D721Med (cell line): ENCODE measurements at places on chromosomes 2 and 18.

DNA sequence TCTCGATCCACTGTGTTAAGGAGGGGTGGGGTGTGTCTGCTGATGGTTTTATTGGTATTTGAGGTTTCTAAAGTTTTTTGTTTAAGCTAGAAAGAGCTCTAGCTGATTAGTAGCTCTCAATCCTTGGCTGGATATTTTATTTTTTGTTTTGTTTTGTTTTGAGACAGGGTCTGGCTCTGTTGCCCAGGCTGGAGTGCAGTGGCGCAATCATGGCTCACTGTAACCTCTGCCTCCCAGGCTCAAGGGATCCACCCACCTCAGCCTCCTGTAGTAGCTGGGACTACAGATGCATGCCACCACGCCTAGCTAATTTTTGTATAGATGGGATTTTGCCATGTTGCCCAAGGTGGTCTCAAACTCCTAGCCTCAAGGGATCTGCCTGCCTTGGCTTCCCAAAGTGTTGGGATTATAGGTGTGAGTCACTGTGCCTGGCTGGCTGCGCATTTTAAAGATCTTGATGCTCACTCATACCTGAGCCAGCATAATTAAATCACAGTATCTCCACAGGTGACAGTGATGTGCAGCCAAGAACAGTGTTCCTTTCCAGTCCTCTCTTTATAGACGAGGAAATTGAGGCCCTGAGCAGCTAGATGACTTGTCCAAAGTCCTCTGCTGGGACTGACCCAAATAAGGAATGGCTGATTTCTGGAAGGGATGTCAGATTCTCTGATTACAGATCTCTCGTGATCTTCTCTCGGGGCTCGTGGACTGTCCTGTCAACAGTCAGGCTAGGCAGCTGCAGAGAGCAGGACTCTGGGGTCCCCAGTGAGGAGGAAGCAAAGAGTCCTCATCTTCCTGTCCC is 44.5 kb downstream of the SPTBN1 start:
- no peak for DNase-seq

DNA sequence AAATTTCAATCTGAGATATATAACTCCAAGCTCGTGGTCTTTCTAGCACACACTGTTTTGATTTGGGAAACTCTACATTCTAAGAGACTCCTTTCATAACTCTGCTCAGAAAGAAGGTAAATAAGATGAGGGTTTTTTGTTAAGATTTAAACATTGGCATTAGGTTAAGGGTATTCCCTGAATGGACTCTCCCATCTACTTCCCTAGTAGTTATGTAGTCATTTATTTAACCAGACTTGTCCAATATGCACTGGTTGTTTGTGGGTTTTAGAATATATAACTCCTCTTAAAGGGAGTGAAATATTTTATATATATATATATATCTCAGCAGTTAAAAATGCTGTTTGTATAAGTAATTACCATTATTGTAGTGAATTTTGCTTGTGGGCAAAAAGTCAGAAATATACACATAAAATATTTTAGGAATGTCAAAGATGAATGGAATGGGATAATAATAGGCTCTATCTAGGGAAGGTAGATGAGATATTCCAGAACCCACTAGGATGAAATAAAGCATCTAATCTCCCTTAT is 61.5 kb upstream of the WDR75 start:
- no peak for DNase-seq

GRCh38 chr18:63553081-63553480 is 10.9 kb downstream of the SERPINB12 start:
- no peak for DNase-seq

DNA sequence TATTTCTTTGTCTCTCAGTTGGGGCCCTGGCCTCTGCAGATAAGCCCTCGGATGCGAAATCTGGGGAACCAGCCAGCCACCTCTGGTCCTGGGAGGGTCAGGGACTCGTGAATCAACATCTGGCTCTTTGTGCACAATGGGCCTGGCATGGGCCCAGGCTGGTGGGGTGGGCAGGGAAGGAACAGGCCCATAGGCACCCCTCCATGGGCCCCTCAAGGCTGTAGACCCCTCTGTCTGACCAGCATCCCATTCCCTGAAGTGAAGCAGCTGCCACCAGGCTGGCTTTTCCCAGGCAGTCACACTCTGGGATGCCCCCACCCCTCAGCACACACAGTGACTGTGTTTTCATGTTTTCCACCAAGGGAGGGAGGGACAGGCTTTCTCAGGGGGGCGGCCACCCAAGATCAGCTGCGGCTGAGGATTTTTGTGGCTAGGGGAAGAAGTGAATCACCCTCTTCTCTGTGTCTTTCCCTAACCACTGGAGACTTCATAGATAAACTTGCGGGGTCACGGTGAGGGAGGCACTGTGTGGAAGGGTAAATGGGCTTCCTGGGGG is 166.0 kb downstream of the AGAP1 start:
- DNase-seq, result no peak

DNA sequence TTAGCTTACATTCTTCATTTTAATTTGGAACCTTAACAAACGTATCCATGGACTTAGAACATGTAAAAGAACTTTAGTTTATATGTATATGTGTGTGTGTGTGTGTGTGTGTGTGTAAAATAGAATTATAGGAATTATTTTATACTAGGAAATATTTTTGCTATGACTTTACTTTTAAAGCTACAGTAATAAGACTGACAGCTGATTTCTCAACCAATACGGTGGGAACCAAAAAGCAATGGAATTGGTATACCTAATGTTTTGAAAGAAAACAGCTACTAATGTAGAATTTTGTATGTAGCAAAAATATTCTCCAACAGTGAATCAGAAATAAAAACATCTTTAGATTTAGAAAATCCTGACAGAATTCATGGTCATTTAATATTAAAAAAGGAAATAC is 146.5 kb upstream of the ARL4C start:
- no peak for DNase-seq

DNA sequence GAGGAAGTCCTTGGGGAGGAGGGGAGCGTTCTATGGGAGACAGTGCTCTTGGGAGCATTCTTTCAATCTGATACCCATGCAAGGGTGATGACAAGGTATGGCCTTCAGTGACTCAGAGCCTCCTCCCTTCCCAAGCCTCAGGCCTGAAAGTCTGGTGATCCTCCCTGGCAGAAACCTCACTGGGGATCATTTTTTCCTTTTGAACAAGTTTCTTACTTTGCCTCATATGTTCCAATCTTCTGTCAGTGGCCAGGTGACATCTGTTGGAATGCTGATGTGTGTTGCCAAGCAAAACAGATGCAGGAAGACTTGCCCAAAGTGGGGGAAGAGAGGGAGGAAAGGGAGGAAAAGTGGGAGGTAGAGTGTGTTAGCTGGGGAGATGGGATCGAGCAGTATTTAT is 224.8 kb downstream of the NEDD4L start:
- DNase-seq, result no peak

GRCh38 chr2:16677875-16678274 is 12.2 kb upstream of the CYRIA start:
- DNase-seq, result no peak

GRCh38 chr18:74476140-74476539 is 19.0 kb upstream of the DIPK1C start:
- DNase-seq, result no peak

- DNase-seq, result no peak
These were observed 30.4 kb downstream of the CTAGE1 start for GRCh38 chr18:22387364-22387763.

DNA sequence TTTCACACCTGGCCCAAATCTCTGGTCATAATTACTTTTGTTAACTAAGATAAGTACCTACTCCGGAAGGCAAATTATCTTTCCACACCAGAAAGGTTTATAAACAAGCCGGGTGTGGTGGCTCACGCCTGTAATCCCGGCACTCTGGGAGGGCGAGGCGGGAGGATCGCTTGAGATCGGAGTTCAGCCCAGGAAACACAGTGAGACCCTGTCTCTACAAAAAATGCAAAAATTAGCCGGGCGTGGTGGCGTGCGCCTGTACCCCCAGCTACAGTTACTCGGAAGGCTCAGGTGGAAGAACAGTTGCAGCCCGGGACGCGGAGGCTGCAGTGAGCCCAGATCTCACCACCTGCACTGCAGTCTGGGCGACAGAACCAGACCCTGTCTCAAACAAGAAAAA is 2.1 kb downstream of the PUM2 start:
- no peak for DNase-seq

DNA sequence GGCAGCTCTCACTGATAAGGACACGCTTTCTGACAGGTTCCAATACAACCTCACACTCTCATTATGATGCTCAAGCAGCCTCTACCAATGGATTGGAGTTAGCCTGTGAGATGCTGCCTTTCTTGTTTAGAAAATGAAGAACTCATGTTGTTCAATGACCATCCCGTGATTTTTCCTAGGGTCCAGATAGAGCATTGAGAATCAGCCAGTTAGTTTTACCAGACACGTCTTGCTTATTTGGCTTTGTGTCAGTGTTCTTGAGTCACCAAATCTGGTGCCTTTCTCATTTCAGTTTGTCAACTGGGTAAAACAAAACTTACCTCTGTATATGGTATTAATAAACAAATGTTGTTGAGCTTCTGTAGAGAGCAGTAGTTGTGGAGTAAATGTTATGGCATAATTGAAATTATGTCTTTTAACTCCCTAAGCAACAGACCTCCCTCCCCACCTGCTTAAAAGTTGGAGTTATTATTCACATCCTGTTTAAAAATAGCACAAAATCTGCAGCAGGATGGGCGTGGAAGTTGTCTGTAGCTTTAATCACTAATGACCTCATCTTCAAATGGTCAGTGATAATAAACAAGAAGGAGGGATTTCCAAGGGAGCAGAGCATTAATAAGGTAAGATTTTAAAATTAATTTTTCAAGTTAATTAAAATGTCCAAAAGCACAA is 167.3 kb downstream of the HRH4 start:
- DNase-seq, result no peak

GRCh38 chr2:70679259-70679658 is 88.7 kb downstream of the ADD2 start:
- no peak for DNase-seq

DNA sequence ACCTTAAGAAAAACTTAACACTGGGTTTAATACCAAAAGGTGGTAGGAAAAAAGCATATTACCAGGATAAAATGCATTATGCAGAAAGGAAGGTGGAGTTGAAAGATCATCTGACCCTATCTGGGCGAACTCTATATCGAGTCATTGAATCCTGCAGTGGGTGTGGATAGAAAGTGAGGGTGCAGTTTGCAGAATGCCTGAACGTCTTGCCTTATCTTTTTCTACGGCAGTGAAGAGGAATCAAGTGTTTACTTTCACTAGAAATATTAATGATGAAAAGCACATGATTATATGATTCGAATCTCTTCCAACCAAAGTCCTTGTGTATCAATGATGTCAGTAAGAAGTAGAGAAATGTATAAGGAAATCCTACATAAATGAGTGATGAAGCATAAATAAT is 4.3 kb upstream of the CAVIN2 start:
- DNase-seq, result no peak

- no peak for DNase-seq
These were observed 620 bp upstream of the WDFY1 start for GRCh38 chr2:223945755-223946154.

GRCh38 chr2:186913870-186914269 is 64.9 kb upstream of the ZSWIM2 start:
- no peak for DNase-seq

GRCh38 chr2:238019962-238020361 is 40.8 kb upstream of the SCLY start:
- no peak for DNase-seq

DNA sequence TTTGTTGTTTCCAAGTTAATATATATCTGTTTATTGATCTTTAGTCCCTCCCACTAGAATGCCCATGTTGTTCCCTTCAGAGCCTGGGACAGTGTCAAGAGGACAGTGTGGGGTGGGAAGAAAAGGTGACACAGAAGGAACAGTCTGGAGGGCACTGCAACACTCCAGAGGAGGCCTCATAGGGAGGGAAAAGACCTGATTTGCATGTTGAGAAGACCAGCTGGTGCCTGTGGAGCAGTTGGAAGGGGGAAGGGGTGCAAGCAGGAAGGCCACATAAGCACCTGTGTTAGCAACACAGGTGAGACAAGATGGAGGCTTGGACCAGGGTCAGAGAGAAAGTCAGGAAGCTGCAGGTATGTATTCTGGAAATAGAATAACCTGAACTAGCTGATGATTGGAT is 48.1 kb upstream of the FHOD3 start:
- DNase-seq, result no peak

DNA sequence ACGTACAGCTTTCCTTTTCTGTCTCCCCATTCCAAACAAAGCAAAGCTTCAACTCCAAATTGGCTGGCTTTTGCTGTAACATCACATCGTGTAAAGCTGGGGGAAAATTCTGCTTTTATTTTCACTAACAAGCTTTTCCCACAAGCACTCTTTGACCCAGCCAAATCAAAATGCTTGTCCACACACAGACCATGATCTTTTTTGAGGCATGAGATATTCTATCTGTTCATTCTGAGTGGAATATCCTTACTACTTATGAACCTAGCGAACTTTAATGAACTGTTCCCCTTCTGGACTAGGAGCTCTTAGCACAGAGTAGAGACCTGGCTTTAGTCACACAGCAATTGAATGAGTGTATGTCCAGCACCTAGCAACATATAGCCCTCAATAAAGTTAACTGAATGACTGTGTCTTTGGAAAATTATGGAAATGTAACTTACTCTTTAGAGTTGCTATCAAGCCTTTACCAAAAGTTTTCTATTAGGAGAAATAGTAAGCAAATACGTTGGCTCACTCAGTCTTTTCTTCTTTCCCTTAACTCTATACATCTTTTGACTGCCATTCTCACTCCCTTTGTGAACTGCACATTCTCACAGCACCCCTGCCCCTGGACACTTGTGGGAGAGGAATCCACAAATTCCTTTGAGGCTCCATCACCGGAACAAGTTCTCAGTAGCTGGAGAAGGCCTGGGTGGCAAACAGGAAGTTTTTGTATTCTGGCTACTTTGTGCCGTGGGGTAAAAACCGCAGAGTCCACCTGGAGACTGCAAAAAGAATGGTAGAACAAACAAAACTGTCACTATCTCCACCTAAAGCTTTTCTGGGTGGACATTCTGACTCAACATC is 1.3 kb upstream of the UBE2E3 start:
- DNase-seq, result no peak

GRCh38 chr2:217832115-217832514 is 170.7 kb downstream of the TNS1 start:
- no peak for DNase-seq

- no peak for DNase-seq
These were observed 72.4 kb upstream of the SLC66A3 start for GRCh38 chr2:11082880-11083279.
